Cortex of kidney (tissue), 1 donor: ENCODE measurements at places on chromosomes 1 and 21.

DNA sequence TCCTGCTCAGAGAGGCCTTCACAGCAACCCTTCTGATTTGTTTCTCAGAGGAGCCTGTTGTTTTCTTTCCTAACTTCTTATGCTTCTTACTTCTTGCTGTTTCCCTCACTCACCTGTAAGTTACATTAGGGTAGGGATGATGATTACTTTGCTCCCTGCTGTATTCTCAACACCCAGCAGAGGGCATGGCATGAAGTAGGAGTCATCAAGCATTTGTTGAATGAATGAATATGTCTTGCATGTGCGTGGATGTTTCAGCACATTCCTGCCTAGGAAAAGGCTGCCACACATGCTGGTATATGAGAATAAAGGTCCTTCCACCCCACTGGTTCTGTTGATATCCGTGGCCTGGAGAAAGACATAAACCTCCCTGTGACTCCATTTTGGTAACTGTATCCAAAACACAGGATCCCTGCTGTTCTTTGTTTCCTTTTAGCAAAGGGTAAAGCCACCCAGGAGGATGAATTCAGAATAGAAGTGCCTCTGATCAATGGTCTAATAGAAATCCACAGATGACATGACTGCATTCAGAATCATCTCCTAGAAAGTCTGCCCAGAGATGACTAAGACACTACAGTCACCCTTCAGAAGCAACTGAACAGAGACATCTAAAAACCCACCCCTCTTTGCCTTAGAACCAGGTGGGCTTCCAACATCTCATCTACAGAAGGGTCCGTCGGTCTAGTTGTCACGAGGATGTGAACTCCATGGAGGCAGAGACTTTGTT is 168.8 kb downstream of the ZSCAN20 start:
- DNase-seq: no peak

DNA sequence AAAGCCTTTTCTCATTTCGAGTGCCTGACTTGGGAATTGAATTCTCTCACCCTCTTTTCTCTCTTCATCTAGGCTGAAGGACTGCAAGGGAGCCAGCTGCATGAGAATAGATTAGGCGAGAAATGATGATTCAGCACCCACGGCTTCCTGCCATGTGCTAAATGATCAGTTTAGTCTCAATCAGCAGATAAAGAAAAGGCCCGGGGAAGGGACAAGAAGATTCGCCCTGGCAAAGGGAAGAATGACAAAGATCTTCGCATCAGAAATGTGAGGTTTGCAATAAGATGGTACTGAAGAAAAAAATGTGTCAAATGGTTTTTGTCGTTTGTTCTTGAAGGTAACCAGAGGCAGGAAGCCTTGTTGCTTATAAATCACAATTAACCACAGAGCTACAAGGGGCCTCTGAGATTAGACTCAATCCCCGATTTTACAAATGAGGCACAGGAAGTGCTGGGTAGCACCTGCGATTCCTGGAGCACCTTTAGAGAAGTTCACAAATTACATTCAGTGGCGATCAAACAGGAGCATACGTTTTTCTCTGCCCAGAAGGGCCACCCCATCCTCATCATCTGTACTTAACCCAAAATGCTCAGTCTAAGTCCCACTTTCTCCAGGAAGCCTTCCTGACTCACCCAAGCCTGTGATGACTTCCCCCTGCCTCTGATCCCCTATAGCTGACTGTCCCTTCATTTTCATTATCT is 183.4 kb downstream of the ZNF281 start:
- no peak for DNase-seq

- no peak for DNase-seq
Observed at GRCh38 chr21:36237441-36237840, 80.8 kb downstream of the DOP1B start.

- no peak for DNase-seq
Observed at GRCh38 chr1:44919400-44919799, 67.0 kb downstream of the EIF2B3 start.

- DNase-seq: no peak
Observed at GRCh38 chr1:41053316-41053715, 31.8 kb upstream of the SLFNL1 start.

DNA sequence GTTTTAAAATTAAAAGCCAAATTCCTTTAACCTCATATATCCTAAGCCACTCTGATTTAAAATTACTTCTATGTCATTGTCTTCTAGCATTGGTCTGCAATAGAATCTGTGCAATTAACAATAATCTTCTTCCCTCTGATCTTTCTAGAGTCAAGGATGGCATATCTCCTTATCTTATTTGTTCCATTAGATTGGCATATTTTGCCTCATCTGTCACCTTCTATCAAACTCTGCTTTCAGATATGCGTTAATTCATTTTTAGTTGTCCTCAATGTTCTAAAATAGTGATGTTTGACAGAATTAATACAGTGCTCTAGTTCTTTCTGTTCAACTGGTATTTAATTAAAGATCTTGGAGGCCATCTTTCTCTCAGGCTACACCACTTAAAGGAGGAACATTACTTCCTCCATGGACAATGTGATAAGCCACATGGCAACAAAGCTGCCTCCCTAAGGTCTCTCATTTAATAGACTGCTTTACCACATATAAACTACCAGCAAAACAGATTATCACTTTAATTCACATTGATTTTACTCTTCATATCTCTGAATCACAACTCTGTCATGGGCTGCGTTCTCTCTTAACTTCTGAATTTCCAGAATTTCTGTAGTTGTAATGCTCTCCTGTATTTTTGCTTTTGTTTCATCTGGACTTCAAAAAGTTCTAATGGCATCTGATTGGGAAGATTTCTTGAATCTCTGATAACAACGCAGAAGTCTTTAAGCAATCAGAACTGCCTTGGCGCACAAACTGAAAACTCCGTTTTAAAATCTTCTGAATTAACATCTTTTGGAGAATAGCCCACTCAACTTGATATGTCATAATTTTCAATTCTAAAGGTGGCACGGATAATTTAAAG is 2.8 kb downstream of the NRIP1 start:
- DNase-seq: no peak

- no peak for DNase-seq
Observed at GRCh38 chr1:64867266-64867665, 99.1 kb downstream of the JAK1 start.

DNA sequence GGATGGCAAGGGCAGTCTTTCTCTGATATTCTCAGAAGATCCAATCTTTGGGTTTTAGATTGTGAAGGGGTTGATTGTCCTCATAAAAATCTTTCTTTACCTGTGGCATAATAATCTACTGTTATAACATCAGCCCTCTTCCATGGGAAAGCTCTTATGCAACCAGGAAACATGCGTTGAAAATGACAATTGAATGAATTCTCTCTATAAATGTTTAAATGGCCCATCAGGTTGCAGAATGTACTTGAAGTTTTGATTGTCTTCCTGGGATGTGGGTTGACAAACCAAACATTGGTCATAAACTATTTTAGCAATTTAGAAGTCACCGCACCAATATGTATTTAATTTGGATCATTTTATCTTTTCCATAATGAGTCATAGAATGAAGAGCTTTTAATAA is 31.7 kb upstream of the ITLN1 start:
- DNase-seq: no peak

DNA sequence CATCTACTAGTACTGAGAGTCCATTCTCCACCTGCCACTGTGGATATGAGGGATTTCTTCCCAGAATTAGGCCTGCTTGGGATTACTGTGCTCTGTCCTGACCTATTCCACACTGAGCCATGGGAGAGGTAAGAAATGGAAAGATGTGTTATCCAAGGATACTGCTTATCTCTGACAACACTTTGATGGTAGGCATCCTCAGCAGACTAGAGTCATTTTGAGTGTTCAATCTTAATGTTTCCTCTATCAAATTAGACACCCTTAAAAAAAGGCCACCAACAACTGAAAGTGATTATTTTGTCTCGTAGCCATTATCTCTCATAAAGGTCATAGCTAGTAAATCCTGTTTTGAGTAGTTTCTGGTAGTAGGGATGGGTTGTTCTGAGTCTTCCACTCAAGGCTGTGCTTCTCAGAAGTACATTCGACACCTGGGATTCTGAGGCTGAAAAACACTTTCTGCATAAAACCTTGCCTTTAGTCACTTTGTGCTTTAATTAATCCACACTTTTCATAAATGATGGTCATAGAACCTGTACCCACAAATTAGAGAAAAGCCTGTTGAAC is 8.8 kb downstream of the ATPAF1 start:
- no peak for DNase-seq

- no peak for DNase-seq
Observed at GRCh38 chr21:18602711-18603110, 199.1 kb upstream of the TMPRSS15 start.

- DNase-seq: no peak
Observed at GRCh38 chr1:226626577-226626956, 78.0 kb downstream of the STUM start.

GRCh38 chr1:247906504-247907047 is 11.2 kb downstream of the OR2W3 start:
- no peak for DNase-seq

- no peak for DNase-seq
Observed at GRCh38 chr1:112402682-112403643, 6.9 kb downstream of the CTTNBP2NL start.

- no peak for DNase-seq
Observed at GRCh38 chr1:231604276-231604621, 22.3 kb upstream of the DISC1 start.

- DNase-seq: no peak
Observed at GRCh38 chr1:185850366-185850765, 116.2 kb downstream of the HMCN1 start.

DNA sequence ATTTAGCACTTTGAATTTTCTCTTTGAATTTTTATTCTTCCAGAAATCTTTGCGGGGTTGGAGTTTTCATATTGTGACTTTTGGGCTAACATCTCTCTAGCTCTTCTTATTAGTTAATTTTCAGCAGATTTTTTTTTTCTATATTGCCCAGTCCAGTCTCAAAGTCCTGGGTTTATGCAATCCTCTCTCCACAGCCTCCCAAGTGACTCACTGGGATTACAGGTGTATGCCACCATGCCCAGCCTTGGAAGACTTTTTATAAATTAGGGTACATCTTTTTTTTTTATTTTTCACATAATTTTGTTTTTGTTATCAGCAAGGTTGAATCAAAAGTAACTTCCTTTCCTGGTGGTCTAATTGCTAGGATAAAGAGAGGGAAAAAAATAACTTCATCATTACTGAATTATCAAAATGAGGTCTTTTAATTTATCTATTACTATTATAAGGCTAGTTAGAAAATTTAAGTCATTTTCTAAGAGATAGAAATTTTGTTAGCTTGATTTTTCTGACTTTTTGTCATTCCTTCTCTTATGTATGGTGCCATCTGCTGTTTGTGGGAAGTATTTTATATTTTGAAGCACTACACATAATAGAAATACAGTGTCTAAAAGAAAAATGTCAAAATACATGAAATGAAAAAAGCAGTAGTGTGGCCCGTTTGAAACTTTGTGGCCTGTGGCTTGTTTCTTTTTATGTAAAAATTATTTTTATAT is 273.4 kb upstream of the CACYBP start:
- no peak for DNase-seq

DNA sequence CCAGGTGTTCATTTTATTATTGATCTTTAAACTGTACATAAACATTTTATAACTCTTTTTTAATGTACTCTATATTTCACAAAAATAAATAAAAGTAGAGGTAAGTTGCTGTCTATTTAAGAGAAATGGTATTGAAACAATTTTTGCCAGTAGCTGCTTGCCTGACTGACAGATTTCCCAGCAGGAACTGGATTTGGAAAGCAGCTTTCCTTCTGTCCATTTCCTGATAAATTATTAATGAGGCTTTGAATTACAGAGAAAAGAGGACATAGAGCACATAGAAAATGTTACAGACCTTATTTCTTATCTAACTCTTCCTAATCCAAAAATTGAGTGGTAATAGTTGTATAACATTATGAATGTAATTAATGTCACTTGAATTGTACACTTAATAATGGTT is 79.7 kb upstream of the BCL10 start:
- DNase-seq: no peak

GRCh38 chr1:170494369-170494768 is 37.6 kb upstream of the GORAB start:
- no peak for DNase-seq

- no peak for DNase-seq
Observed at GRCh38 chr1:180382326-180383115, 119.9 kb downstream of the ACBD6 start.

GRCh38 chr21:27132266-27132665 is 165.4 kb upstream of the ADAMTS5 start:
- no peak for DNase-seq

- DNase-seq: no peak
Observed at GRCh38 chr1:37479255-37480124, 5.1 kb downstream of the ZC3H12A start.

GRCh38 chr1:167453123-167453522 is 65.2 kb downstream of the CD247 start:
- no peak for DNase-seq

DNA sequence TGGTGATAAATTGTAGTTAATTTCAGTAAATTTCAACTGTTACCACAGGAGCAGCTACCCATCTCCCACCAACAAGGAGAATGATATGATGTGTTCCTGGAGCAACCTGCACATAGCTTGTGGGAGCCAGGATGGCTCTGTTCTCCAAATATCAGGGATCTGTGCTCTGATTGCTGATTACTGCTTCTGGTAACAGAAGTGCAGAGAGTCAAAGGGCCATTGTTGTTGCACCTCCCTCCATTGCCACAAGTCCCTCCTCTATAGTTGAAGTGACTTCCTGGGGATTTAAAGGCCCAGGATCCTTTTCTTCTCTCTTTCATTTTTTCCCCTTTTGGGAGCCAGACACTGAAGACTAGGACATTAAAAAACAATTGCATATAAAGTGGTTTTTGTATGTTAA is 51.6 kb upstream of the HPDL start:
- DNase-seq: no peak

DNA sequence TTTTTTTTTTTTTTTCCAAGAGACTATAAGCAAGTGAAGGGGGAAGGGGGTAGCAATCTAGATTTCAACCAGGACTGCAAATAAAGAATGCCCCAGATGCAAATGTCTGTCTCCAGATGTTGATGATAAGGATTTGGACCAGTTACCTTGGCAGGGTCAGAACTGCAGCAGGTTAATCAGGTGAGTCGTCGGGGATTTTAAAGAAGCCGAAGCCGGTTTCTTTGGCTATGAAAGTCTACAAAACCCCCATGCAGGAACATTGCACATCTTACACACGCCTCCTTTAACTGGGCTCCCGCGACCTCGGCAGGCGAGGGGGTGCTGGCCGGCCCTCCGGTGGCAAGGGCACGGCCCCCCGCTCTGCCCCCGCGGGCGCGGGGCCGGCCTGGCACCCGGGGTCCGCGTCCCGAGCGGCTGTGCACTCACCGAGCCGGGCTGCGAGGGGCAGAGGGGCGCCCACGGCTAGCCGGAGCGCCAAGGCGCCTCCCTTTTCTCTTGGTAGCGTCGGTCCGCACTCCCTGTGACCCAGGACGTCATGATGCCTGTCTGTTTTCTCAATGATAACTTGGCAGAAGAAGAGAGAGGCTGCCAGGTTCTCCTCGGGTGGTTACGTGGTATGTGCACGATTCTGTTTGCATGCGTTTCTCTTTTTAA is 366.3 kb upstream of the ESRRG start:
- DNase-seq: no peak
